ENCODE measurements at places on chromosomes 7 and 10.

DNA sequence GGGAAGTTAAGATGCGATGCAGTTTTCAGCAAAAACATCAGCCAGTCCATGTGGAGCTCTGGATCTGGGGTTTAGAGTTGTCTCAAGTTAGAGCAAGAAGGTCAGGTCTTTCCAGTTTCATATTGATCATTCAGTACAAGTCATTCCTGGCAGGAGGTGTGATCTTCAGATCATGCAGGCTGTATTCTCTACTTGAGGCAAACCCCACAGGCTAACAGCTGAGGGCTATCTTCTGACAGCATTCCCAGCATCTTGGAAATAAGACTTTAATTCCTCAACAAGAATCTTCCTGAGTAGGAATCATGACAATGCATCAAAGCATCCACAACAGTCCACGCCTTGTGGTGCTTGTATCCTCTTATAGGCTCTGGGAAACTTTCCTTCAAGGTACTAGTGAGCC is 94.9 kb upstream of the ZNF438 start:
- no peak for DNase-seq

DNA sequence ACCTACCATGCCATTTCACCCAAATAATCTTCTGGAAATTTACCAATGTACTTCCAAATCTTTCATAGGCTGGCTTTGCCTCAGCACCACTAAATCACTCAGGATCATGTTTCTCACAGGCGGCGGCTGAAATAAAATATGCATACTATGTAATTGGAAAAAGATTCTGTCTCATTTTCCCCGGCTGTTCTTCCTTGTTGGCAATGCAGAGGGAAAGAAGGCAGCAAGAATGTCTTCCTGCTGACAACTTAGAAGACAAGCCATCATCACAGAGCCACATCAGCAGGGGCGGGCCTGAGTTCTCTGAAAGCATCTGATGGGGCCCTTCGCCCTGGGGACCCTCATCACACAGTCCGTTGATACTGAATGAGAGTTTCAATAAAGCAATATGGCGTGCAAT is 39.2 kb upstream of the COL1A2 start:
- no peak for DNase-seq

DNA sequence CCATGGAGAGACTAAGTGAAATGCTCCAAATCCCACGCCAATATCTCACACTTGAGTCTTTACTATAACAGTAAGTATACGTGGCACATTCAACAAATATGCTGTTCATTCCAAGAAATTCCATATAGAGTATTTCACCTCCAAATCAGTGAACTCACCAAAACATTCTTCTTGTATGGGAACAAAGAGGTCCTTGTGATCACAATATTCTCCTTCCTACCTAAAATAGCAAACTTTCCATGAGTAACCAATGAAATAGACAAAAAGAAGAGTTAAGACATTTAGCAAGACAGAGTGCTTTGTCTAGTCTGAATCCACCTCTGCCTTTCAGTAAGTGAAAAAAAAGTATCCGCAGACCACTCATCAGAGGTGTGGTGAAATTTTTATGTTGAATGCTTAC is 77.3 kb upstream of the NXPH1 start:
- DNase-seq: no peak

DNA sequence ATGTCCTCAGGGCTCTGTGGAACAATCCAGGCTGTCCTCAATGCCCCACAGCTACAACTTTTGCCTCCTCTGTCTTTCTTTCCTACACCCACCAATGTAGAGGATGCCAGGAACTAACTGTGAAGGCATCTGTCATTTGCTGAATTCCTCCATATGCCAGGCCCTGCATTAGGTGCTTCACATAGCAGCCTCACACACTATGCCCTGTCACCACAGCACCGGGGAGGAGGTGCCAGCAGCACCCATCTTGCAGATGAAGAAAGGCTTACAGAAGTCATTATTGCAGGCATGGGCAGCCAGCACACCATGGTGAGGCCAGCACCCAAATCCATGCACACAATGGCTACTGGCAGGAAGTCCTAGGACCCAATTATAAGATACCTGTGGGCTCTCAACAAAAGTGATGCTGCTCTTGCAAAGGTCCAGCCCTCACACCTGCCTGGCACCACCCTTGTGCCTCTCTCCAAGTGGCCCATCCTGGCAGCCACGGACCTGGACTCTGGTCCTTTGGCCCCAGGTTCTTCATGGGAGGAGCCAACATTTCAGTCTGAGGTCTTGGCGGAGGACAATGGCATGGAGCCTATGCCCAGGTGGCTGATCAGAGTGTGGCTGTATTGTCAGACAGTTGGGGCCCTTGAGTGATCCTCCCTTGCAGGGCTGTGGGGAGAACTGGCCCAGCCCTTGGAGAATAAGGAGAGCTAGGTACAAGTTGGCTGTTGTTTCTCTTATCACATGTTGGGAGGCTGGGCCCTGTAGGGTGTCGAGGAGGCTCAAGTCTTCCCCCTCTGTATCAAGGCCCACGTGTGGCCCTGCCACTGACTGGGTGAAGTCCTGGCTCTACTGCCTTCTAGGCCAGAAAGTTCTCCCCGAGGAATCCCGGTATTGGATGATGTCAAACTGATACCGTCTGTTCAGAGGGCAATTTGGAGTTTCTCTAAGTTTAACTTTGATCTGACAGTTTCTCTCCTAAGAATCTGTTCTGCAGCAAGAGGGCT is 14.4 kb upstream of the MYL7 start:
- DNase-seq: no peak

DNA sequence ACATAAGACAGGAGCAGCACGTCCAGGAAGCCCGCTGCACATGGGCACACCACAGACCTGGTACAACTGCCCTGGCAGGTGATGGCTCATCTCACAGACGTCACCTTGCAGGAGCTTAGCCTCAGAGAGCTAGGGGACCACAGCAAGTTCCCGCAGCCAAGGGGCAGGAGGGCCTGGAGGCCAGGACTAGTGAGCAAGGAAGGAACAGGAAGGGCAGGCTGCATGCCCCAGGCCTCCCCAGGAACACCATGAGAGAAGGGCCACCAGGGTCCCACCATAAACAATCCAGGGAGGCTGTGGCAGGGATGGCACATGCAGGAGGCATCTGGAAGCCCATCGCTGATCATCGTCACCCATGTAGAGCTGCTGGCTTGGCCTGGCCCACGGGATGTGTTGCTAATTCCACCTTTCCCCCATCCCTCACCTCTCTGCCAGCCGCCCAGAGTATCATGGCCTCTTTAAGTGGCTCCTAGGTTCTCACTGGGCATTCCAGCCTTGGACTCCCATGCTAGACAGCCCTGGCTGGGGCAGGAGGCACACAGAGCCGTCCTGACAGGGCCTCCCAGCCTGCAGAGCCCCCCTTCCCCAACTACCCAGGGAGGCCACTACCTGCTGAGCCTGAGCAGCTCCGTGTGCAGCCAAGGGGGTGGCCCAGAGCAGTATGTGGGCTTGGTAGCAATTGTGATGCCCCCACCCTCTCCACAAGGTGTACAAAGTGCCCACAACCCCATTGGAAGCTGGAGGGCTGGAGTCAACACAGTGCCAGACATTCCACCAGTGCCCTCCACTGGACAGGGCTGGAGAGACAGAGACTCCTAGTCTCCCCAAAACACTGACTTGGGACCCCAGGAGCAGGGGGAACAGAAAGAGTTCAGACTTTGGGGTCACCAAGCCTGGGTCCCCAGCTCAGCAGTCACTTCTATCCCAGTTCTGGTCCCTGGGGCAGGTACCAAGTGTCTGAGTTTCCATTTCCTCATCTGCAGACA is 35.5 kb downstream of the GRID1 start:
- no peak for DNase-seq

Data from activated CD4-positive, CD25-positive, alpha-beta regulatory T cell (primary cell).